Body of pancreas (tissue), 4 donors: ENCODE measurements at places on chromosomes 16 and 17.

- H3K27ac ChIP-seq = no peak overlapping the region
- H3K4me3 ChIP-seq = no peak overlapping the region
- H3K27me3 ChIP-seq = no peaks in the 10 kb centered on the region
- H3K4me1 ChIP-seq = peaks cover 4% of the 10 kb centered on the region
- no peak for DNase-seq
These were observed 47.1 kb downstream of the TVP23C start for GRCh38 chr17:15516150-15516549.

DNA sequence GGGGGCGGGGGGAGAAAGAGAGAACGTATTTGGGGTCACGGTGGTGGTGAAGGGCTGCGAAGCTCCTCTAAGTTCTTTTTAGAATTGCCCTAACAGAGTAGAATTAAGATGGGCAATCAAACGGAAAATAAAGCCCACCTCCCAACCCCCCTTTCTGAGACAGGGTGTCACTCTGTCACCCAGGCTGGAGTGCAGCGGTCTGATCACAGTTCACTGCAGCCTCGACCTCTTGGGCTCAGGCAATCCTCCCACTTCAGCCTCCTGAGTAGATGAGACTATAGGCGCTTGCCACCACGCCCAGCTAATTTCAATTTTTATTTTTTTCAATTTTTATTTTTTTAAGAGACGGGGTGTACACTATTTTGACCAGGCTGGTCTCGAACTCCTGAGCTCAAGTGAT, 710 bp upstream of the CAVIN1 start:
- DNase-seq = no peak
- no peaks in the 10 kb centered on the region for H3K27me3 ChIP-seq
- no peak overlapping the region for H3K27ac ChIP-seq
- H3K4me1 ChIP-seq = peaks cover 19% of the 10 kb centered on the region
- no peak overlapping the region for H3K4me3 ChIP-seq

DNA sequence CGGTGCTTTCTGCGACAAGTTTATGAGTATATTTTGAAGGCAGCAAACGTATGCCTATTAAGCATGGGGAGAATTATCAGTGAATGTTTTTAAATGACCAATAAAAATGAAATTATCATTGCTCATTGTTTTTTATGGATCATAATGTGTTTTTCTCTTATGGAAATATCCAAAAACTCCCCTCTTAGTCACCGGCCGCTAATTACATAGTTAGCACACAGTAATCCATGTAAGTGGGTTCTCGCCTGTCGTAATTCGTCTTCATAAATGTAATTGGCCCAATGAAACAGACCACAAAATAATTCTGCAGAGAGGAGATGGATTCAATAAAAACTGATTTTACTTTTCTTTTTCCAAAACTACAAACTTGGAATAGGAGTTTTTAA, 69.3 kb downstream of the WSCD1 start:
- H3K36me3 ChIP-seq = no peaks in the 10 kb centered on the region
- no peak for DNase-seq
- no peak overlapping the region for H3K4me3 ChIP-seq
- H3K4me1 ChIP-seq = no peaks in the 10 kb centered on the region
- no peak overlapping the region for H3K27ac ChIP-seq

DNA sequence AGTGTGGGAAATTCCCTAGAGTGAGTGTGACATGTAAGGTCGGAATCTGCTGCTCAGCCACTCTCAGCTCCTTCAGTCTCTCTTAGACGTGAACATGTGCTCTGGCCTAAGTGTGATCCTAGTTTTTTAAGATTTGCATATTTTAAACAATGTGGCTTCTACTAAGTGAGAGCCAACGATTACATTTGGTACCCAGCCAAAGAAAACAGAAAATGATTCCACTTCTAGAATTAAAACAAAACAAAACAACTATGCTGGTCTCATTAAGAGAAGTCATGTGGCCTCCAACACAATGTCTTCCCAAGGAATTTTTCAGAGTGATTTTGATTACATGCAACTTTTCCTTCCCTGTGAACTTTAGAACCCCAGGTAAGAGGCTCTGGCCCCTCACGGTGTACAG, 10.1 kb downstream of the TMEM238L start:
- no peak overlapping the region for H3K4me3 ChIP-seq

GRCh38 chr16:84237994-84238750, 1.6 kb downstream of the KCNG4 start:
- H3K27ac ChIP-seq = no peak overlapping the region
- peaks cover 7% of the 10 kb centered on the region for H3K27me3 ChIP-seq
- no peaks in the 10 kb centered on the region for H3K36me3 ChIP-seq
- H3K4me1 ChIP-seq = no peaks in the 10 kb centered on the region
- no peak overlapping the region for H3K4me3 ChIP-seq

DNA sequence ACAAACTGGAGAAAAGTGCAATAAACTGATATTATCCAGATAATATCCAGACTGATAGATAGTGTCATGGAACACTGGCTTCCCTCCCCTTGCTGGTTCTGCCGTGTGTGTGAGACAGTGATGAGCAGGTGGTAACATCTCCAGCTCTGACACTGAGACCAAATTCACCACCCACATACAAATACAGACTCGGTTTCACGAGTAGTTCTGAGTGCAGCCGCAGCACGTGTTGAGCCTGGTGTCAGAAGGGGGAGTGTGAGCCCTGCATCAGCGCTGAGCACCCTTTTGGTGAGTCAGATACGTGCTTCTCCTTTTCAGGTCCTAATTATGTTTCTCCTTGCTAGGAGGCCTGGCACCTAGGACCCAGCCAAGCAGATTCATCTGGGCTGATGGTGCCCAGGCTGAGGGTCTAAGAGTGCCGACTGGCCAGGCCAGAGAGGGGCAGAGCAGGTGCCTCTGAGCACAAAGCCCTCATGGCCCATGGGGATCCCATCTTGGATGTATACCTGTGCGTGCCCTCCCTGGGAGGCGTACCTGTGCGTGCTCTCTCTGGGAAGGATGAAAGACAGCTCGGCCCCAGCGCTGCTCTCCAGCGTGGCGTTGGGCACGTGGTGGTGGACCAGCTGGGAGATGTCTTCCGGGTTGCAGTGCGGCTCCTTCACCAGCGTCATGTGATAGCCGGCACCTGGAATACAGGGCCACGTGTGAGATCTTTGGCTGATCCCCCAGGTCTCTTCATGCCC, 27.3 kb upstream of the RNPS1 start:
- H3K4me3 ChIP-seq = no peak overlapping the region
- DNase-seq = no peak
- H3K36me3 ChIP-seq = no peaks in the 10 kb centered on the region
- no peak overlapping the region for H3K27ac ChIP-seq

DNA sequence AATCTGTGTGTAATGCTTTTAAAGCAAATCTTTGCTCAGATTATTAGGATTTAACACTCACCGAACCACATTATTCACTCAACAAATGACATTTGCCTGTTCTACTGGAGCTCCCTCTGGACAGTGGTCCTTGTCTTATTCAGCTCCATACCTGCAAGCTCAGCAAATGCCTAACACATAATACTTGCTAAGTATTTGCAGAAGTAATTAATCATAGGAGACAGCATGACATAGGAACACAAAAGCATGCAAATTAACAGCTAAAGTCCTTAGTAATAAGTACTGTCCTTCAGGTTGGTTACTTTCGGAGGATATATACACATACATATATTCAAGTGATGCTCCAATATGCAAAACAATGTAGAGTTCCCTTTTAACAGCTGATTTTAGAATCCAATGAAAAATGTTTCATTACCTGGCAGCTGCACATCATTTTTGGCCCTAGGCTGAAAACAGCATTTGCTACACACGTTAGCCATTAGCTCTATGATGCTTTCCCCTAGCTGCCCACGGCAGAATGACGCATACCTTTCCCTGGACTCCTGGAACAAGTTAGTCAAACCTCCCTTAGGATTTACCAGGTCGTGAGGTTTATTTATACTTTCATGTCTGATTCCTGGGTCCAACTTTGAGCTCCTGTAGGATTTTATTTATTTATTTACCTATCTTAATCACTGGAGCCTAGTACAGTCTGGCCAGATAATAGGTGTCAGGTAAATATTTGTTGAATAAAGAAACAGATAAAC, 8.6 kb downstream of the BRD7 start:
- peak overlapping the region; percentile 15 for H3K27ac ChIP-seq
- no peaks in the 10 kb centered on the region for H3K36me3 ChIP-seq
- DNase-seq = peak; percentile 42

DNA sequence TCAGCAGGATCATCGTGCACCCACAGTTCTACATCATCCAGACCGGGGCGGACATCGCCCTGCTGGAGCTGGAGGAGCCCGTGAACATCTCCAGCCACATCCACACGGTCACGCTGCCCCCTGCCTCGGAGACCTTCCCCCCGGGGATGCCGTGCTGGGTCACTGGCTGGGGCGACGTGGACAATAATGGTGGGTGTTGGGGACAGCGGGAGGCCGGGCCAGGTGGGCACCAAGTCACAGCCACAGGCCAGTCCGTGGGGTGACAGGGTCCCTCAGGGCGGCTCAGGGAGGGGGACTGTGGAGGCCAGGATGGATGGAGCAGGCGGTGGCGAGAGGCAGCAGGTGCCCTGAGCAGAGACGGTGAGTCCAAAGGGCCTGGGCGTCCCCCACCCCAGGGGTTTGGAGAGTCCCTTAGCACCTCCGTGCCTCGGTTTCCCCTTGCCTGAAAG, 1.0 kb downstream of the TPSD1 start:
- peaks cover 5% of the 10 kb centered on the region for H3K27me3 ChIP-seq
- peaks cover 9% of the 10 kb centered on the region for H3K4me1 ChIP-seq
- no peak overlapping the region for H3K4me3 ChIP-seq

DNA sequence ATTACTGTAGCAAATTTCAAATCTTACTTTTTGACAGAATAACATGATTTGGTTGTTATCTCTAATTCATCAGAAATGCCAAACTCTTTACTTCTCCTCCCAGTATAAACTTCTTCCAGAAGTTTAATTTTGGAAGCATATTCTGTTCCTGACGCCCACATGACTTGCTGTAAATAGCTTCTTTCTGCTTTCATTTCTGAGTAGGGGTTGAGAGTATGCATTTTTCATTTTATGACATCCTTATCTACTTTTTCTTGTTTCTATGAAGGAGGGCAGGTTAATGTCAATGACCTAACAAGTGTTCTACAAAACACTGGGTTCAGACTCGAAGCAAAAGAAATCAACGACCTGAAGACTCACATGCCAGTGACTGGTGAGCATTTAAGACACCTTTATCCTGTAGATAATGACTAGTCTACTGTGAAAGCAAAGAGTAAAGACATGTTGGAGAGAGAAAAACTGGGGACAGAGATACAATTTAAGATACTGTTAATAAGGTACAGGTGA, 36.5 kb upstream of the EFCAB3 start:
- no peaks in the 10 kb centered on the region for H3K27me3 ChIP-seq
- no peaks in the 10 kb centered on the region for H3K4me1 ChIP-seq
- no peak overlapping the region for H3K4me3 ChIP-seq
- no peak for DNase-seq
- H3K27ac ChIP-seq = no peak overlapping the region
- H3K36me3 ChIP-seq = no peaks in the 10 kb centered on the region

GRCh38 chr16:9275377-9275776, 183.9 kb downstream of the HAPSTR1 start:
- no peaks in the 10 kb centered on the region for H3K27me3 ChIP-seq
- no peak overlapping the region for H3K4me3 ChIP-seq
- H3K27ac ChIP-seq = no peak overlapping the region
- no peaks in the 10 kb centered on the region for H3K36me3 ChIP-seq

DNA sequence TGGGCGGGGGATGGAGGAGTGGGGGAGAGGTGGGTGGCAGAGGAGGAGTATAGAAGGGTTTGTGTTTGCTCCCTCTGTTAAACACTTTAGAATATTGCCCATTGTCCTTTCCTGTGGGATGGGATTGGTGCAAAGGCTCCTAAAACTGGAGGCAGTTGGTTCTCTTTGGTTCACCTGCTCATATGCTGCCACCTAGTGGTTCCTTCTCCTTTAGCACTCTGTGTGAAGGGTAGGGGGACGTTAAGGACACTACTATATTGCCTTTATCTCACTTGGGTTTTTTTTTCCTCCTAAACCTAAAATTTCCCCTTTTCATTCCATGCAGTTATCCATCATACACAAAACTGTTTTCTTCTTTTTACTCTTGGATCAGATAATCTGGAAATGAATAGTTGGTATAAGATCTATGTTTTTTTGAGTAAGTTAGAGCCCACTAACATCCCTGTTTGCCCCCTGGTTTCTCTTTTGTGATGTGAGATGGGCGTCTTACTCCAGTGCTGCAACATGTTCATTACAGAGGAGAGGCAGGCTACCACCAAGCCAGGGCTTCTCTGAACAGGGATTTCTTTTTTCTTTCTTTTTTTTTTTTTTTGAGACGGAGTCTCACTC, 23.8 kb downstream of the SNX11 start:
- no peaks in the 10 kb centered on the region for H3K36me3 ChIP-seq
- no peak overlapping the region for H3K4me3 ChIP-seq
- H3K27ac ChIP-seq = no peak overlapping the region

GRCh38 chr17:57694051-57694450, 51.0 kb downstream of the CCDC182 start:
- no peak overlapping the region for H3K4me3 ChIP-seq
- no peak overlapping the region for H3K27ac ChIP-seq
- H3K36me3 ChIP-seq = no peaks in the 10 kb centered on the region
- no peak for DNase-seq
- H3K4me1 ChIP-seq = no peaks in the 10 kb centered on the region

GRCh38 chr17:70713694-70714093, 544.4 kb downstream of the KCNJ2 start:
- H3K36me3 ChIP-seq = no peaks in the 10 kb centered on the region
- no peak overlapping the region for H3K27ac ChIP-seq
- DNase-seq = no peak
- H3K4me3 ChIP-seq = no peak overlapping the region
- H3K27me3 ChIP-seq = no peaks in the 10 kb centered on the region

- H3K36me3 ChIP-seq = no peaks in the 10 kb centered on the region
- peaks cover 3% of the 10 kb centered on the region for H3K27me3 ChIP-seq
- H3K4me3 ChIP-seq = peak overlapping the region; percentile 11
- DNase-seq = peak; percentile 87
These were observed 1.2 kb upstream of the CBLN1 start for GRCh38 chr16:49282690-49283375.

DNA sequence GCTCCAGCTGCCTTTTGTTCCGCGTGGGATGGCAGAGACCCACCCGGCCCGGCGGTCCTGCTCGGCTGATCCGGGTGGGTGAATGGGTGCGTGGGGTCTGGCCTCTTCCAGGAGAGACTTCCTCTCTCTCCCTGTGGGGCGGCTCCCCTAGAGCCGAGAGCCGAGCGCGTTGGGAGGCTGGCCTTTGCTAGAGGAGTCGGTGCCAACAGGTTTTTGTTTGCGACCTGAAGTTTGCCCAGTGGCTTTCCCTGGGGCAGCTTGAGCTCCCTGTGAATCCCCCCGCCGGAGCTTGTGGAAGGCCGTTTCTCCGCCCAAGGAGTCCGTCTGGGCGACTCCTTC, 970 bp downstream of the EPN2 start:
- H3K4me1 ChIP-seq = peaks cover 38% of the 10 kb centered on the region
- peak; percentile 61 for DNase-seq
- no peaks in the 10 kb centered on the region for H3K36me3 ChIP-seq
